ENCODE measurements at places on chromosomes 3 and 15.

- DNase-seq, result no peak
Observed at GRCh38 chr15:69662645-69663000, 210.0 kb downstream of the RPLP1 start.

DNA sequence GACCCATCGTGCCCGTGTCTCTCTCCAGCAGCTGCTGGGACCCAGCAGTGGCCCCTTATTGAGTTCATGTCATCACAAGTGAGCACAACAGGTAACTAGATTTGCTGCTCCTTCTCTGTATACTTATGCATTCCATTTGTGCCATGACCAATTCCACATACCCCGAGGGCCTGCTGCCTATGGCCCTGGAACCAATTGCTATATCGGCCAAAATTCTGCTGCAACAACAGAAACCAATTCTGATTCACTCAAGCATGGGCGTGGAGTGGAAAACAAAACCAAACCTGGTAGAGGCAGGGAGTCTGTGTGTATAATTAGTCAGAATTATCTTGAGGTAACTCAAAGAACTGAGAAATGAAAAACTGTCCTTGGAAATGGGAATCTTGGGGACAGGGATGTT, 516.6 kb downstream of the EPHB1 start:
- DNase-seq, result peak; percentile 35

DNA sequence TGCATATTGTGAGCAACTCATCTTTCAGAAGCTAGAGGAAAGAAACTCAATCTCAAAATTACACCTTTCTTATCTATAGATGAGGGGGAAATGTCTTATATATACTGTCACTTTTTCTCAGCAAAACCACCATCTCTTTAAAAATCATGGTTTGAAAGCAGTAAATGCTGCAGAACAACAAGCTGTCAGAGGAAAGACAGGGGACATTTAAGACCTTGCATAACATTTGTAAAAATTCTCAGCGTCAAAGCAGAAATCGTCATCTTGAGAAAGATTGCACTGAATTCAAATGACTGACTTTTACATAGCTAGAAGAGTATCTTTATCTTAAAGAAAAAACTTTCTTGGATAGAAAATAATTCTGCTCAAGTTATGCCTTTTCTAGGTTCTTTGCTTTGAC, 122.2 kb upstream of the CADPS start:
- DNase-seq, result no peak

GRCh38 chr3:20185331-20185678, 701 bp downstream of the SGO1 start:
- peak; percentile 12 for DNase-seq

GRCh38 chr3:15428539-15428938, 1.1 kb downstream of the EAF1 start:
- no peak for DNase-seq

GRCh38 chr15:28895146-28895545, 9.4 kb downstream of the APBA2 start:
- no peak for DNase-seq

DNA sequence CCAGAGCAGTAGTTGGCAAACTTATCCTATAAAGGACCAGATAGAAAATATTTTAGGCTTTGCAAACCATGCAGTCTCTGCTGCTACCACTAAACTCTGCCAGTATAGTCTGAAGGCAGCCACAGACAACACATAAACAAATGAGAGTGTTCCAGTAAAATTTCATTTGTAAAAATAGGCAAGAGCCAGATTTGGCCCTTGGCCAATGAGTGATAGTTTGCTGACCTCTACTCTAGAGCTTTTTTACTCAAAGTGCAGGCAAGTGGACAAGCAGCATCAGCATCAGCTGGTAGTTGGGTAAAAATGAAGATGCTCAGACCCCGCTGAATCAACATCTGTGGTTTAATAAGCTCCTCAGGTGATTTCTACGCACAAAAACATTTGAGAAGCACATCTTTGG, 269.8 kb downstream of the NTRK3 start:
- no peak for DNase-seq

GRCh38 chr3:122415104-122415744, 638 bp downstream of the WDR5B start:
- peak; percentile 29 for DNase-seq

- DNase-seq, result no peak
Observed at GRCh38 chr15:27260523-27260922, 289.5 kb downstream of the GABRG3 start.

- DNase-seq, result peak; percentile 36
Observed at GRCh38 chr3:33372218-33373081, 67.8 kb downstream of the UBP1 start.

GRCh38 chr3:127606981-127607595, 8.9 kb downstream of the MCM2 start:
- DNase-seq, result no peak

DNA sequence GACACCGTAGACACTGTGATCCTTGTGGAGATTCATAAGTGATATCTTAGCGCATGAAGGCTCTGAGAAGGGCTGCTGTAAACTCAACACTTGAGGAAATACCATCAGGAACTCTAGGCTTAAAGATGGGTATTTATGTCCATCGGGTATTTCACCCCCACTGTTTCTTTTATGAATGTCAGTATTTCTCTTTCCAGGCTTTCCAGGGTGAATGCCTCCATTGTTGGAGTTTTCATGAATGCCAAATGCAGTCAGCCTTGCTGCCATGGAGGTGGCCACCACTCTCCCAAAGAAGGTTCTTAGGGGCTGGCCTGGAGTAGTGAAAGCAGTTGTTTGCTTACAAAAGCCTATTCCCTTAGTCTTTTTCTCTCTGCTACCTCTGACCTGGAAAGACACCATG, 259.2 kb downstream of the SLCO3A1 start:
- no peak for DNase-seq

DNA sequence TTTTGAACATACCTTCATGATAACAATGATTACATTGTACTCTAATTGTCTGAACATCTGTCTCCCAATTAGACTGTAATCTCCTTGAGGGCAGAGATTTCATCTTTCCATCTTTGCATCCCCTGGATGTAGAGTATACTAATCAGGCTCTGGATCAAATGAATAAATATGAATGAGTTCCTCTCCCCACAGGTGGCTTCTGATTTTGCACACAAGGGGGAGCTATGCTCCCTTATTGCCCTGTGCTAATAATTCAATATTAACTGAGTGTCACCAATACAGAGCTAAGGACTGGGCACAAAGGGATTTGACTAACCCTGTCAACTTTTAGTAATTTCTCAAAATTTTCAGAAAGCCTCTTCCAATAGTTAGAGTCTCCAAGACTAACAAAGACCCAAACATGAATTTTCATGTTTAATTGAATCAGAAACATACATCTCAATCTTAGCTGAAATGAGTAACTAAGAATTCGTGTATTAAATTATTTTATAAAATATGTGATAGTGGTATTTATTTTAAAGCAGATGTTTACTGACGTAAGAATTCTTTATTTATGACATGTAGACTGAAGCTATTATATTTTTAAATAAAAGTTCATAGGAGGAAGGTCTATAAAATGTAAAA, 3.0 kb downstream of the DUOXA1 start:
- no peak for DNase-seq

- no peak for DNase-seq
Observed at GRCh38 chr3:10289077-10289476, 3.7 kb downstream of the GHRL start.

GRCh38 chr3:66534304-66534845, 33.6 kb upstream of the LRIG1 start:
- DNase-seq, result no peak

GRCh38 chr3:10219737-10220136, 28.5 kb upstream of the TATDN2 start:
- no peak for DNase-seq

DNA sequence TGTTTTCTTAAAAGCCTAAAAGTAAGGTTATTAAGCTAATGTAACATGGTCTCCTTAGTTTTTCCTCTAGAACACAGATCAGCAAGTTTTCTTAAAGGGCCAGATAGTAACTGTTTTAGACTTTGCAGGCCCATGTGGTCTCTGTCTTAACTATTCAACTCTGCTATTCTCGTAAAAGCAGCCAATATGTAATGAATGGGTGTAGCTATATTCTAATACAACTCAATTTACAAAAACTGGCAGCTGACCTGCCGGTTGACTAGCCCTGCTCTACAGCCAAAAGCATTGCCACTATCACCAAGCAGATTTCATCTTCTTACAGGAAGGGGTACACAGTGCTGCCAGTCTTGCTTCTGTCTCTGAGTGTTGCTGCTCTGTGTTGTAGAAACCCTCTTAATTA, 27.4 kb downstream of the KCNMB3 start:
- DNase-seq, result no peak

DNA sequence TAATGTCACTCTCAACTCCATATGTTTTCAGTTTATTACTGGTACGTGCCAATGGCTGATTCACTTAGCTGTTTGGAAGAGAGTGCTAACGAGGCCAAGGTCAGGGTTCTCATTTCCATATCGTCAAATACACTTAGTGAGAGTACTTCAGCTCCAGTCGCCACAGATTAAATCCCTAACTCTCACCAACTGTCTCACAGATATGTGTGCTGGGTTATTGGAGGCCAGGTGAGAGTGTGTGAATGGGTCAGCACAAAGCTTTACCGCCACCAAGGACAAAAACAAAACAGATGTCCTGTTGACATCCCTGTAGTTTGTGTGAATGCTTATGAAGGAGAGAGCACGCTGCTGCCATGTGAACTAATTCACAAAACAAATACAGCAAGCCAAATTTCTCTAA, 133.5 kb upstream of the TBL1XR1 start:
- no peak for DNase-seq

- no peak for DNase-seq
Observed at GRCh38 chr3:29454161-29454611, 173.3 kb downstream of the RBMS3 start.

DNA sequence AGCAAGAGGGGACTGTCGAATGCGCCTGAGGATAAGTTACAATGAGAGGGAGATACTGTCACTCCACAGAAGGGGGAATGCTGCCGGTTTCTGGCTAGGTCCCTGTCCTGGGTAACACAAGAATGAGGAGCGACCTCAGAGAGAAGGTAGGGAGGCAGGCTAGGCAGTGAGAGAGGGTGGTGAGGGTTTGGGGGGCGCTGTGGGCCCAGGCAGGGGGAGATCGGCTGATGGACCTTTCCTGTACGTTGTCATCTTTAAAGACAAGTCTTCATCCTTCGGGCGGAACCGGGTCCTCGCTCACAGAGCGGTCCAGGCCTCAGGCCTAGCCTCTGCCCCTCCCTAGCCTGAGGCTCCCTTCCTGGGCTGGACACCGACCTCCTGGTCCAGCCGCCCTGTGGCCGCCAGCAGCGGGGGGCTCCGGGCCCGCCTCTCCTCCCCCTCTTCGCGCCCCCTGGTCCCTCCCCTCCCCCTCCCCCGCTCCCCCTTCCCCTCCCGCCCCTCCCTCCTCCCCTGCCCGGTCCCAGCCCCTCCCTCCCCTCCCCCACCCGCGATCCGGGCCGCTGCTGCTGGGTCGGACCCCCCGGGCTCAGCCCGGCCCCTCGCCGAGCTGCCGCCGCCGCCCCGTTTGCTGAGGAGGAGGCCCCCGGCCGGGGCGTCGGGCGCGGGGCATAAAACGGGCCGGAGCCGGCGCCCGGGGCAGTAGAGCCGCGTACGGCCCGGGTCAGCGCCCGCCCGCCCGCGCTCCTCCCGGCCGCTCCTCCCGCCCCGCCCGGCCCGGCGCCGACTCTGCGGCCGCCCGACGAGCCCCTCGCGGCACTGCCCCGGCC, at the start of gene CHRD:
TSS of gene CHRD (plus strand) at position 697 of the 827 bp plus-strand sequence. CDS start 265 bp downstream, outside the sequence.
- no peak for DNase-seq

DNA sequence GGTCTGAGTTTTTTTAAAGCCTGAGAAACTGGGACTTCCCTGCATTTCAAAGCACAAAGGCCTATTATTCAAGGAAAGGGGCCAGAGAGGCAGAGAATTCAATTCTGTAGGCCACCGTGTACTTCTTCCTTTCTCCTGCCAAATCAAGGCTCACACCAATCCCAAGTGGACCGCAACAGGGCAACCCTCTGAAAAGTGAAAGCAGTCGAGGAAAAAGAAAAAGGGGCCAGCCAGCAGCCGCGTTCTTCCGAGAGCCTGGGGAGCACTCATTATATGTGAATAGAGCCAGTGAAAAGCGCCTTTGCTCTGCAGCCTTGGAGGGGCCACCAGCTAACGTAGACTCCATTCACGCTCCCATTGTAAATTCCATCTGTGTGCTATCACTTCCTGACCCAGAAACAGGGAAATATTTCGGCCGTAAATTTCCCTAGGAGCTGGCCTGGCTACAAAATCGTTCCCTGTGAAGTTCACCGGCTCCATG, 45.9 kb upstream of the THUMPD3 start:
- DNase-seq, result peak; percentile 58

- DNase-seq, result no peak
Observed at GRCh38 chr3:70857916-70858315, 545.5 kb upstream of the MDFIC2 start.

DNA sequence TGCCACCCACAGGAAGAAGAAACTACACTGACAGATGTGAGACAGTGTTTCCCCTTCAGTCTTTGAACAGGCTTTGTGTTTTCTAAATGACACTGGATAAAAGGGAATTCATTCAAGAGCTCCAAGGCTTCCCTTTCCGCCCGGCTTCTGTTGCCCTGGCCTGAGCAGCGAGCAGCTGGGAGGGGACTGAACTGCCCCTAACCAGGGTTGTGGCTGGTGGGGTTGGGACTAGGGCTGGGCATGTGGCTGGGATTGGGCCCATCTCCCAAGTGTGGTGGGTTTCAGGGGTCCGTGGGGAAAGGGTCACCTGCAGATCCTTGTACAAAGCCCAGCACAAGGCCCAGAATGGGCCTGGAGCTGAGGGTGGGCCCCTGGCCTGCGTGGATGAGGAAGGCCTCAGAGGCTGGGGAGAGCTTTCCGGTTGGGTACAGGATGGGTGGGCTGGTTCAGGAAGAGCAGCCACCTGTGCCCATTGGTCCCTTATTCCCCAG, 10.4 kb downstream of the VILL start:
- no peak for DNase-seq

DNA sequence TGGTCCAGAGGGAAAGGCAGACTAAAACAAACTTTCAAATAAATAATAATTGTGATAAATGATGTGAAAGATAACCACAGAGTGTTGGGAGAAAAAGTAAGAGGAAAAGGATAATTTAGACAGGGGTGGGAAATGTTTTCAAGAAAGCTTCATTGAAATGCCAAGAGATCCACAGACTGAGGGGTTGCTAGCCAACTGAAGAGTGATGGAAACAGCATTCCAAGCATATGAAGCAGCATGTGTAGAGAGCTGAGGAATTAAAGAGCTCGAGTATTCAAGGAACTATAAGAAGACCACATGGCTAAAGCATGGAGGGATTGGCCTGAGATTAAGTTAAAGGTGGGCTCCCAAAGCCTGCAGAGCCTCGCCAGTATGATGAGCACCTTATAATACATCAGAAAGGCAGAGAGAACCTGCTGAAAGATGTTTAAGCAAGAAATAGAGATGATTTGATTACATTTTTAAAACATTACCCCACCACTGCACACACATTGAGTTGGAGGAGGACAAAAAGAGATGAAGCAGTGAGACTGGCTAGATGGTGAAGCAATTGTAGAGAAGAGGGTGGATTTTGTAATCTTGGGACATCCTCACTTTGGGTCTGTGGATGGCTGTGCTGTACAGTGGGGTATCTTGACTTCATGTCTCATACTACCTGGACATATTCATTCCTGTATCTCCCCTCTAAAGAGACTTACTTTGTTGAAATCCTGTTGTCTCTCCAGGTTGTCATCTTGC, 100.8 kb downstream of the STAC start:
- DNase-seq, result no peak

- no peak for DNase-seq
Observed at GRCh38 chr3:25495726-25496253, 67.7 kb downstream of the RARB start.

- DNase-seq, result no peak
Observed at GRCh38 chr15:66937588-66937987, 127.8 kb upstream of the SMAD3 start.

Measured in renal pelvis (tissue), 12 donors.